ENCODE measurements at places on chromosomes 13 and 19.

DNA sequence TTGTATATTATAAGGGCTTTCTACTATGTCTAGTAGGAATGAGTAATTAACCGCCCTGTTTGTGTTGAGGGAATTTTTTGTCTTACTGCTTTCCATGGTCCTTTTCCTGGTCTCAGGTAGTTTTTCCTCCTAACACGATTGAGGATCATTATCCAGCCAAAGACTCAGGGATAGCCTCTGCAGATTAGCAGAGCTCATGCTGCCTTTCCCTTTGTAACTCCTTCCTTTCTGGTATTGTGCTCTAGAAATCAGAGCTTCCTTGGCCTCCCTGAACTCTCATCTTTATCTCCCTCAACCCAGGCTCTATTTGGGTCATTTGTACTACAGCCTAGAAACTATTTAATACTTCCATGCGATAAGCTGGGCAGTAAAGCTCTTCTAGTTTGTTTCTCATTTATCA is 142.1 kb downstream of the PDS5B start:
- no peaks in the 10 kb centered on the region for H3K36me3 ChIP-seq
- H3K27ac ChIP-seq: no peak overlapping the region
- DNase-seq: no peak
- no peak overlapping the region for H3K4me3 ChIP-seq
- no peaks in the 10 kb centered on the region for H3K4me1 ChIP-seq

DNA sequence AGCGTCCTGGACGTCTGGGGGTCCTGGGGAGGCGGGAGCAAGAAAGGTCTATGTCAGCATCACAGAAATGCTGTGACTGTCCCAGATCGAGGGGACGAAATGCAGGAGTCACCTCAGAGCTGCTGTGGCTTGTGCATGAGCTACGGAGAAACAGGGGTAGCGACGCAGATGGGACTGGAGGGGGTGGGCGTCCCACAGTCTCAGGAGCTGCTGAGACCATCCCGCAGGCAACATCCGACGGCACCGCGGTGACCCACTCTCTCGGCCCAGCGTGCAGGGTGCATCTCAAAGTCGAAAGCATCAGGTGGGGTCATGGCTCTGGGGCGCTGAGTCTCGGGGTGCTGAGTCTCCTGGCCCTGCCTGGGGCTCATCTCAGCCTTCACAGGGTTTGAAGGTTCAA is 37.4 kb upstream of the C13orf46 start:
- no peak for DNase-seq
- H3K27ac ChIP-seq: no peak overlapping the region
- no peak overlapping the region for H3K4me3 ChIP-seq
- no peaks in the 10 kb centered on the region for H3K36me3 ChIP-seq
- H3K27me3 ChIP-seq: no peaks in the 10 kb centered on the region

- peaks cover 11% of the 10 kb centered on the region for H3K4me1 ChIP-seq
- H3K36me3 ChIP-seq: no peaks in the 10 kb centered on the region
- H3K27me3 ChIP-seq: no peaks in the 10 kb centered on the region
These were observed 889 bp downstream of the GTF2F2 start for GRCh38 chr13:45120967-45121831.

- H3K27ac ChIP-seq: no peak overlapping the region
- H3K4me1 ChIP-seq: no peaks in the 10 kb centered on the region
- H3K36me3 ChIP-seq: no peaks in the 10 kb centered on the region
These were observed 484.2 kb upstream of the SLITRK1 start for GRCh38 chr13:84366506-84366905.

- H3K36me3 ChIP-seq: no peaks in the 10 kb centered on the region
- no peaks in the 10 kb centered on the region for H3K27me3 ChIP-seq
- H3K27ac ChIP-seq: no peak overlapping the region
- no peak overlapping the region for H3K4me3 ChIP-seq
- H3K4me1 ChIP-seq: no peaks in the 10 kb centered on the region
- no peak for DNase-seq
These were observed 818.4 kb downstream of the DIAPH3 start for GRCh38 chr13:59345311-59345710.

GRCh38 chr19:44204772-44205171 is 7.6 kb upstream of the ZNF227 start:
- DNase-seq: no peak
- H3K4me1 ChIP-seq: peaks cover 3% of the 10 kb centered on the region
- no peak overlapping the region for H3K4me3 ChIP-seq
- no peaks in the 10 kb centered on the region for H3K36me3 ChIP-seq

DNA sequence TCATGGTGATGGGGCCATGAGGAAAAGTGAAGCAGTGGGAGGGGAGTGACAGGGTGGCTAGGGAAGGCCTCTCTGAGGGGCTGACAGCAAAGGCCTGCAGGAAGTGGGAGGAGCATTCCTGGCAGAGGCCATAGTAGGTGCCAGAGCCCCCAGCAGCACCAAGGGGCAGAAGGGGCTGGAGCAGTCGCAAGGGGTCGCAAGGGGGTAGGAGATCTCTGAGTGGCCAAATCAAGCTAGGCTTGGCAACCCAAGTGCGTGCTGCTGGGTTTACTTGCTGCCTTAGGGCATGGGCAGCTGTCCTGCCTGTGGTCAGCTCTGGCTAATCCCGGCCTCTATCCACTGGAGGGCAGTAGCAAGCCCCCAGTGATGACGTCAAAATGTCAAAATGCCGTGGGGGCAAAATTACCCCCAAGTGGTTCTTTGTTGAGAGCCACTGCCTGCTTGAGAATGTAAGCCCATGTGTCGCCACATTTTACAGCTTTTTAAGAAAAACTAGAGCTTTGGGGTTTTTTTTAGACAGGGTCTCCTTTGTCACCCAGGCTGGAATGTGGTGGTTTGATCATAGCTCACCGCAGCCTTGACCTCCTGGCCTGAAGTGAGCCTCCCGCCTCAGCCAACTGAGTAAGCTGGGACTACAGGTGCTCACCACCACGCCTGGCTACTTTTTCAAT is 11.8 kb downstream of the CCDC97 start:
- peaks cover 24% of the 10 kb centered on the region for H3K4me1 ChIP-seq
- no peak overlapping the region for H3K4me3 ChIP-seq
- H3K27ac ChIP-seq: peak overlapping the region; percentile 29
- H3K27me3 ChIP-seq: no peaks in the 10 kb centered on the region
- peaks cover 19% of the 10 kb centered on the region for H3K36me3 ChIP-seq

GRCh38 chr19:12933287-12934072 is at the start of gene FARSA:
Gene FARSA, minus strand, starts transcription at chr19:12933711. Its CDS starts 15 bp downstream, at chr19:12933696.
- H3K4me1 ChIP-seq: peaks cover 35% of the 10 kb centered on the region
- H3K36me3 ChIP-seq: peaks cover 26% of the 10 kb centered on the region
- H3K27me3 ChIP-seq: no peaks in the 10 kb centered on the region
- DNase-seq: peak; percentile 83

All from HCT116 (cell line).